DMS79 treated with DMSO at 0.1 percent for 48 hours (cell line): ENCODE measurements at places on chromosomes 13 and 19.

- no peak for DNase-seq
Measured at GRCh38 chr19:6886277-6886897, 992 bp upstream of the ADGRE1 start.

- DNase-seq, result peak; percentile 8
Measured at GRCh38 chr13:50222569-50223332, 207.5 kb downstream of the KCNRG start.

- no peak for DNase-seq
Measured at GRCh38 chr13:113430378-113431110, 22.7 kb downstream of the ADPRHL1 start.

DNA sequence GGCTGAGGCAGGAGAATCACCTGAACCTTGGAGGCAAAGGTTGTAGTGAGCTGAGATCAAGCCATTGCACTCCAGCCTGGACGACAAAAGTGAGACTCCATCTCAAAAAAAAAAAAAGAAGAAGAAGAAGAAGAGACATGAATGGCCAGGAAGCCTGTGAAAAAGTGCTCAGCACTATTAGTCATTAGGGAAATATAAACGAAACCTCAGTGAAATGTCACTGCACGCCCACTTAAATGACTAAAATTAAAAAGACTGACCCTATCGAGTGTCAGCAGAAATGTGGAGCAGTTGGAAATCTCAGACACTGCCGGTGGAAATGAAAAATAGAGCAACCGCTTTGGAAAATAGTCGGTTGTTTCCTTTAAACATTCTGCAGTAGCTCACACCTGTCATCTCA lies 5.5 kb upstream of the TYROBP start:
- DNase-seq, result no peak

DNA sequence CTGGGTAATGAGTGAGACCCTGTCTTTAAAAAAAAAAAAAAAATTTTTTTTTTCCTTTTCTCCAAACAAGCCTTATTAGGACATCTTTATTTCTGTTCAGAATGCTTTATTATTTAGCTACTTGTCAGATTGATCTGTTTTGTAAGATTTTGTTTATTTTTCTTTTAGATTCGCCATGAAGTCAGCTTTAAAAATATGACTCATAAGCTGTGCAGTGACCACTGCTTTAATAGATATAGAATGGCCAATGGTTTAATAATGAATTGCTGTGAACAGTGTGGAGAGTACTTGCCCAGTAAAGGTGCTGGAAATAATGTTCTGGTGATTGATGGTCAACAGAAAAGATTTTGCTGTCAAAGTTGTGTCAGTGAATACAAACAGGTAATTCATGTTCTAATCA lies 47.7 kb downstream of the ZMYM2 start:
- DNase-seq, result no peak

GRCh38 chr19:40576151-40576584 lies 505 bp upstream of the SHKBP1 start:
- peak; percentile 47 for DNase-seq

- no peak for DNase-seq
Measured at GRCh38 chr13:43755844-43756243, 30.9 kb downstream of the ENOX1 start.
